ENCODE measurements at places on chromosomes 7 and 10.

- DNase-seq = no peak
Observed at GRCh38 chr10:117663750-117664149, 121.2 kb downstream of the EMX2 start.

DNA sequence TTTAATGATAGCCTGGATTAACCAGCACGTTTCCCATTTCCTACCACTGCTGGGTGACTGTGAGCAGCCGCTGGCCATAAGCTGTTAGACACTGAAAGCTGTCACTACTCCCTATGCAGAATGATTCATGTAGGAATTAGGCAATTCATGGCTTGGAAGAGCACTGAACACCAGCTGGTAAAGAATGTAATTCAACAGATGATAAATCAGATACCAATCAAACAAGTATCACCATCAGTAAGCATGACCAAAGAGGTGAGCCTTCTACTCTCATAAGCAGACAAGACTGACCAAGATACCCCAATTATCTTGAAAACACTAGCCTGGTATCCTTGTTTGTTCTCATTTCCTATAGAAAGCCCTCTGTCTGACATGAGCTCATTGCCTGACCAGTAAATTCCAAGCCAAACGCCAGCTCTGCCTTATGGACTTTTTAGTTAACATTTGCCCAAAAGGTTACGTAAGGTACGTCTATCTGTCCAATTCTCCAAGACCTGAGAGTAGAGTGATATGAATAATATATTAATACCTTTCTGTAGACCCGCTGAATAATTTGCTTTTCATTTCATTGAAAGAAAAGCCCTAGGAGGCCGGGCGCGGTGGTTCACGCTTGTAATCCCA is 127.7 kb downstream of the ELMO1 start:
- DNase-seq = no peak

- DNase-seq = no peak
Observed at GRCh38 chr7:106768324-106768751, 96.7 kb upstream of the PIK3CG start.

- DNase-seq = no peak
Observed at GRCh38 chr7:28685242-28685643, 272.9 kb downstream of the TRIL start.

GRCh38 chr7:108561047-108561619 is 8.4 kb downstream of the THAP5 start:
- DNase-seq = no peak

- DNase-seq = no peak
Observed at GRCh38 chr10:25824050-25824449, 110.0 kb upstream of the MYO3A start.

- DNase-seq = peak; percentile 91
Observed at GRCh38 chr7:90709501-90710465, 113.7 kb downstream of the CDK14 start.

Measured in Karpas-422 (cell line).